ENCODE measurements at places on chromosomes 6 and 20.

- DNase-seq, result no peak
Observed at GRCh38 chr20:50467174-50467573, 43.0 kb upstream of the PTPN1 start.

DNA sequence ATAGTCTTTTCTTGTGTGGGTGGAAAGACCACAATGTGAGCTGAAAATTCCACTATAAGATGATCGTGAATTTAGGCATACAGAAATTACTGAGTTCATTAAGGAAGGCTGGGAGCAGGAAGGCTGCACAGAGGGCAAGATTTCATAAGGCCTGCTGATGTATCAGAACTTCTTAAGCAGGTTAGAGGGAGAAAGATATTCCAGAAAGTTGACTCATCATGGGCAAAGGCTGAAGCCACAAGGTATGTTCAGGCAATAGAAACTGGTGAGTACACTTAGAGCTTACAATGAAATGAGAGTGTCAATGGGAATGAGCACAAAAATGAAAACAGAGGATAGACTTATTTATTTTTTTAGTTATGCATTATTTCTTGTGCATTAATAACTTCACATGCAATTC lies 618.6 kb downstream of the CBLN4 start:
- DNase-seq, result no peak

DNA sequence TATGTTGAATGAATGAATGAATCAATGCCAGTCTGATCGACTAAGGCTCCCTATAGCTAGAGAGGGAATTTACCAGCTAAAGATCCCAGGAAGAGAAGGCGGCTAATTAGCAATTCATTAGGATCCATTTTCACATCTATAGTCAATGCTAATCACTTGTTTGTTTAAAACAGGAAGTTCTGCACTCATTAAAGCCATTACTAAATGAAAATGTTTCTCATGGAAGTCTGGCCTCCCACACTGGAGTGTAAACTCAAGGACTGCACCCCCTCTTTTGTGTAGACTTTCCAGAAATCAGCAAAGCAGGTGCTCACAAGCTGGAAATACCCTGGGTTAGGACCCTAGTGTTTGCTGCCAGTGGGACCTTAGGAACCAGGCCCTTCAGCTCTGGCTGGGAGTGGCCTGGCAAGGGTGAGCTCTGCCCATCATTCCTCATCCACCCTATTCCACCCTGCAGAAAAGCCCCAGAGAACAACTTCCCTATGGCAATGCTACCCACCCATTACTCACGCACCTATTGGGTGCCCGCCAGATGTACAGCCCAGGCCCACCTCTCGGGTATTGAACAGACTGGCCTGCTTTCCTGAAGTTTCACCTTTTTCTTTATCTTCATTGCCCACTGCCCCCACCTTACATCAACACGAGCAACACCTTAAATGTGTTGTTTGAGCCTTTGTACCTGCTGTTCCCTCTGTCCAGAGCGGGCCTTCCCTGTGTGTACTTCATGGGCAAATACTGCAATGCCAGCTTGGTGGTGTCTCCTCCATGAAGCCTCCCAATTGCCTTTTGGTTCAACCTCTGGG lies 60.8 kb downstream of the TTI1 start:
- no peak for DNase-seq

GRCh38 chr20:7696311-7696710 lies 243.9 kb downstream of the HAO1 start:
- DNase-seq, result no peak

DNA sequence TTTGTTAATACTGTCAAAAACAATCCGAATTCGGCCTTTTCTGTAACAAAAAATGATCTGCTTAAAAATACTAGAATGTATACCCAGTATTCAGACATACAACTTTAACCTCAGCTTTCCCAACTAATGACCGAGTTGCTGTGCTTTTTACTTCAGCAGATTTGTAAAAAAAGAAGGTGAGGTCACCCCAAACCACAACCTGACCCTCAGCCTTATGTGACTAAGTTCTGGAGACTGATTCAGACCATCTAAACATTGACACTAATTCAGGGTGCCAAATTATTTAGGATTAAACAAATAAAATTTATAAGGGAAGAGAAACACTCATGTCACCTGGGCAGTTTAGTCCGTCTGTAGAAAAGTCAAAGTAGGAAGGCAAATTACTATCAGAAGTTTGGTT lies 7.7 kb downstream of the CCN6 start:
- DNase-seq, result no peak

GRCh38 chr6:24802271-24803059 lies 3.7 kb upstream of the ARMH2 start:
- DNase-seq, result no peak

- no peak for DNase-seq
Observed at GRCh38 chr6:20876036-20876435, 341.8 kb downstream of the CDKAL1 start.

All from activated T-helper 1 cell treated with anti-CD3 and anti-CD28 coated beads, Interleukin-2, amount 50 U/mL, for 16 hours (primary cell).